ENCODE measurements at places on chromosomes 2 and 18.

GRCh38 chr2:175180701-175181103 is 808 bp downstream of the ATP5MC3 start:
- DNase-seq = peak; percentile 55

DNA sequence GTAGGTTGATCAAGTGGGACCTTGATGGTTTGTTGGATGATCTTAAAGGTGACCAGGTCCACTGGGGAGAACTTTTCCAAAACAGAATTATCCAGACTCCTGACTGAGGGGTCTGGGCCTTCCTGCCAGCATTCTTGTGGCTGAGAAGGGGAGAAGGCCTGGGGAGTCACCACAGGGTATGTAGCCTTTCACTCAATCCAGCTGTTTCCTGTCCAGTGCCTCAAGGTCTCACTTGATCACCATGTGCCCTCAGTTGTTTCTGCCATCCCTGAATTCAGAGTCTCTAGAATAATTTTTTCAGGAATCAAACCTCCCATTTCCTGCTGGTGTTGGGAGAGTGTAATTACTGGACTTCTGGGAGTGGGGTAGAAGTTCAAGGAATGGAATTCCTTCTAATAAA is 54.4 kb upstream of the TANC1 start:
- no peak for DNase-seq

DNA sequence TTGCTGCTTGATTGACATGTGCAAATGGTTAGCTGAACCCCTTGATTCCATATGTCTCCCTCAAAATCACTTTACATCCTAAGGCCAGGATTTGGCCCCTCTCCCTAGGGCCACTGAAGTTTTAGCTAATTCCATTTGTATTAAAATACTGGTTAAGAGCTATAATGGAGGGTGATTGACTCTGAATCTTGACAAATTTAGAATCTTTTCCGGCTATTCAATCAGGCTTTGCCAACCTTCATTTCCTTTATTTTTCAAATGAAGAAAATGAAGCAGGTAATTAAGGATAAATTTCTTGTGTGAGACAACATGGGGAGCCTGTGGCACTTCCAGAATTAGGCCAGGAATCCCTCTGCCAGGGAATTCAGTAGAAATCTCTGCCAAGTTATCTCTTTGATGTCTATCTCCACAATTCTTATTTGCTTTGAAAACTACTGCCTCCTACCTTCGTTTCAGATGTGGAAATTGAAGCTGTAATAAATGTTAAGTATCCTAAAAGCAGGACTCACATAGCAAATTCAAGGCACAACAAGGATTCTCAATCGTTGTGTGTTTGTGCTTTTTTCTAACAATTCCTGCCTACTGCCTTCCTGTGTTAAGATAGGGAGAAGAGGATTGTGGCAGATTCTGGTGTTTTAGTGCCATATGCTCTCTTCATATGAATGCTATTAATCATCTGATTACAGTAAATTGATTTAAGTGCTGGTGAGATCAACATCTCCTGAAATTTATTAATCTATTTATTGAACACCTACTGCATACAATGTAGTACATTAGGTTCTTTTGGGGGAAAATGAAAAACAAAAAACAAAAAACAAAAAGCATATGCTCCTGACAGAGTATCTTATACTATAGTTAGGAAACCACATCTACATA is 47.8 kb upstream of the MAP4K3 start:
- DNase-seq = no peak

- DNase-seq = no peak
Observed at GRCh38 chr2:129118296-129118695, 799.6 kb upstream of the HS6ST1 start.

DNA sequence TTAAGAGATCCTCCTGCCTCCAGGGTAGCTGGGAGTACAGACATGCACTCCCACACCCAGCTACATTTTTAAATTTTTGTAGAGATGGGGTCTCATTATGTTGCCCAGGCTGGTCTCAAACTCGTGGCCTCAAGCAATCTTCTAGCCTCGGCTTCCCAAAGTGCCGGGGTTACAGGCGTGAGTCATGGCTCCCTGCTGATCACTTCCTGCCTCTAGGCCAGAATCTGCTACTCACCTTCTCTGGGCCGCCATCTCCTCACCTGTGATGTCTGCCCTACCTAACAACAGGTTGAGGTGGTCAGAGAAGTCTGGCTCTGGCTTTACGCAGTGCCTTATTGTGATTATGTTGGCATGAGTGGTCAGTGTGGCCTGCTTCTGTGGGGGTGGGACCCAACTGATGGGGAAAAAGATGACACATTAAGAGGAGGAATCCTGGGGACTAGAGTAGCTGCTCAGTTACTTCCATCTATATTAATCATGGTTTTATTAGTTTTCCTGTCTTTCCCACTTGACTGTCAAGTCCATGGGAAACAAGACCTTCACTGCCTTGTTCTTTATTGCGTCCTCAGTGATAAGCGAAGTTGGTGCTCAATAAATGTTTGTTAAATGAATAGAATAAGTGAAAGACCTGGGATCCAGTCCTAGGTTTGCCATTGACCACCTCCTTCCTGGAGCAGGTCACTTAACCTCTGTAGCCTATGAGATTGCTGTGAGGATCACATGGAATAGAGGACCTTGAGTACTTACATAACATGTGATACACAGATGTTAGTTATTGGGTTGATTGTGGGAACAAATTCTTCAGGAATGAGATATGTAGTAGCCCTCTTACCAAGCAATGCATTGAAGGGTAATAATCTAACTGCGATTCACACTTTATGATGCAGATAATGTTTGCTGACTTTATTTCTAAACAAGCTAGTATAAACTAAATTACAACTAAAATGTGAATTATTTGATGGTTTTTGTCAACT is 15.7 kb downstream of the KCTD1 start:
- no peak for DNase-seq

DNA sequence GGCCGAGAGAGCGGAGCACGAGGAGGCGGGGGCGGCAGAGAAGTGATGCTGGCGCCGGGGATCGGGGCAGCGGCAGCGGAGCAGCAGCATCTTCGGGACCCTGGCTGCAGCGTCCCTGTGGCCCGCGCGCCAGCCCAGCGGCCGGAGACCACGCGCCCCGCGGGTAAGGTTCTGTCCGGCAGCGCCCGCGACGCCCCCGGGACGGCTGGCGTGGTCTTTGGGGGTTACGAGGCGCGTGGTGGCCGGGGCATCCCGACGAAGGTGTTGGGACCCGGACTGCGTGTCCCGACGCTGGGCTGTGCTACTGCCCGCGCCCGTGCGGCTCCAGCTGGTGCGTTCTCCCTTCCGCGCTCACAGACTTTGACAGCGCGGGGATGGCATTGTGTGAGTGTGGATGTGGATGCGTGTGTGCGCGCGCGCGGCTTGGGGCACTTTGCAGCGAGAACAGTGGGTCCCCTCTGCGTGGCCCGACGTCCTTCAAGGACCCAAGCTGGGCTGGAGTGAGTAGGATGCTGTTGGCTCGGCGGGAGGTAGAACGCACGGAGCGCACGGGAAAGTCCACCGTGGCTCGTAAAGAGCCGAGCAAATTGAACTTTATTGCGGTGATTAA is 405.0 kb downstream of the XIRP2 start:
- peak; percentile 58 for DNase-seq

DNA sequence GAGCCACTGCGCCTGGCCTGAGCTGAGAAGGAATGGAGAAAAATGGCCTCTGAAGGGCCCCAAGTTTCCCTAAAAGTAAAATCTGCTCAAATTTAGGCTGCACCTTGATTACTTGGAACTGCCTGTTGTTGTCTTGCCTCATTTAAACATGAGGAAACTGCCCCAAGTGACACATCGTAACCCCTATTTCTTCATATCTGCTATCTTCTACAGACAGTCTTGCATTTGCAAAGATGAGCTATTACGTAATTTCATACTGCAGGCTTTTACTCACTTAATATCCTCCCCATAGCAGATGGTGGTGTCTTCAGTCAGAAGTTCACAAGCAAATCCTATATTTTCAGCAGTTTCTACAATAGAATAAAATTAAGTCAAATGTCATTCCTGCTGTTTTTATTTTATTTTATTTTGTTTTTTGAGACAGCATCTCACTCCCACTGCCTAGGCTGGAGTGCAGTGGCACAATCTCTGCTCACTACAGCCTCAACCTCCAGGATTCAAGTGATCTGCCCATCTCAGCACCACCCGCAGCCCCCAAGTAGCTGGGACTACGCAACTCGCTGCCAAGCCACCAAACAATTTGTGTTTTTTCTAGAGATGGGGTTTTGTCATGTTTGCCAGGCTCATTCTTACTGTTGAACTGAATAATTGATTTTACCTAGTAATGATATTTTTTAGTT is 45.3 kb upstream of the NARS1 start:
- DNase-seq = no peak

- DNase-seq = no peak
Observed at GRCh38 chr2:105515581-105516415, 116.9 kb upstream of the FHL2 start.

GRCh38 chr18:35497027-35497369 is 762 bp downstream of the INO80C start:
- no peak for DNase-seq

Data from NCI-H526 treated with DMSO at 0.1 percent for 48 hours (cell line).